Left colon (tissue), 2 donors: ENCODE measurements at places on chromosomes 1 and 21.

GRCh38 chr1:119032986-119033385, 44.8 kb upstream of the TBX15 start:
- no peak for DNase-seq

DNA sequence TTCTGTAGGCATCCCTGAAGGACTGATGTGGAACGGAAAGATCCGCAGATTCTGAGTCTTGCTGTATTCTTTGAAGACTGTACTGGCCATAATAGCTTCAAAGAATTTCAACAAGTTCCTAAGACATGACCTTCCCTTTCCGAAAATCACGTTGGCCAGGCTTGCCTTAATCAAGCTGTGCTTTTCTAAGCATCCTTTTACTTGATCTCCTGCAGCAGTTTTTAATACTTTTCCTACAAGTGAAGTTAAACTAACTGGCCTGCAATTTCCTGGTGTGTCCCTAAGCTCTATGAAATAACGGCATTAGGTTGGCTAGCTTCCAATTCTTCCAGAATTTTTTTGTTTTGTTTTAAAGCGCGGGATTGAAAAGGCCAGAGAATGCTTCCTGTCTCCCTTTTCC, 40.3 kb downstream of the SPAG17 start:
- DNase-seq: no peak

- no peak for DNase-seq
Observed at GRCh38 chr1:171258429-171258828, 10.1 kb downstream of the FMO1 start.

DNA sequence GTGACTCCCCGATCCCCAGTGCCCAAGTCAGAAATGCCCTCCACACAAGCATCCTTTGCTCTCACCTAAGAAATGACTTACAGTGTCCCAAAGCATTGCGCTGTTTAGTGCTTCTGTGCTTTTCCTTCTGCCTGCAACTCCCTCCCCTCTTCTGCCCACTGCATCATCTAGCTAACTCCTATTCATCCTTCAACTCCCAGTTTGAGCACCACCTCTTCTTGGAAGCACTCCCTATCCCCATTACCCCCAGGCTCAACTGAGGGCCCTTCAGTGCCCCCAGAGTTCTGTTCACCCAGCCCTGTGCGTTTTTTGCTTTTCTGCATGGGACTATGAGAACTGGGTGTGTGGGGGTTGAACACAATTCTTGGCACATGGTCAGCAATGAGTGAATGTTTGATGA, 10.0 kb downstream of the KCNQ4 start:
- DNase-seq: no peak

- no peak for DNase-seq
Observed at GRCh38 chr1:39671433-39671792, 494 bp downstream of the NT5C1A start.

- DNase-seq: no peak
Observed at GRCh38 chr1:177137814-177138213, 26.7 kb downstream of the ASTN1 start.

DNA sequence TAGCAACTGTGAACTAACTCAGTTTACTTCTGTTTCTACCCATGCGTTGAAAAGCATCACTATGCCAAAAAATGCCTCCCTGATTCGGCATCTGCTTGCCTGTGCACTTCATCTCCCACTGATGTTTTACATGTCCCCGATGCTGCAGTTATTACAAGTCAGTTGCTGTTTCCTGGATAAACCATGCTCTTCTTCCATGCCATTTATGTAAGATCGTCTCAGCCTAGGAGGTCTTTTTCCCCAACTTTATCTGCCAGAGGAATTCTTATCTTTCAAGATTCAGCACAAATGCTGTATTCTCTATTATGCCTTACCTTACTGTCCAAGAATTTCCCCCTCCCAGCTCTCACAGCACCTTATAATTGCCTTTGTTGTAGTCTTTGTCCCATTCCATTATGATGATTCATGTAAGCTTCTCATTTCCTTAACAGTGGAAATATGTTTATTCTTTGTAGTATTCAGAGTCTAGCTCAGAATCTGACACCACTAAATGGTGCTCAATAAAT, 30.0 kb downstream of the PRKACB start:
- no peak for DNase-seq

GRCh38 chr1:26218906-26219494, 15.0 kb upstream of the CEP85 start:
- peak; percentile 45 for DNase-seq

DNA sequence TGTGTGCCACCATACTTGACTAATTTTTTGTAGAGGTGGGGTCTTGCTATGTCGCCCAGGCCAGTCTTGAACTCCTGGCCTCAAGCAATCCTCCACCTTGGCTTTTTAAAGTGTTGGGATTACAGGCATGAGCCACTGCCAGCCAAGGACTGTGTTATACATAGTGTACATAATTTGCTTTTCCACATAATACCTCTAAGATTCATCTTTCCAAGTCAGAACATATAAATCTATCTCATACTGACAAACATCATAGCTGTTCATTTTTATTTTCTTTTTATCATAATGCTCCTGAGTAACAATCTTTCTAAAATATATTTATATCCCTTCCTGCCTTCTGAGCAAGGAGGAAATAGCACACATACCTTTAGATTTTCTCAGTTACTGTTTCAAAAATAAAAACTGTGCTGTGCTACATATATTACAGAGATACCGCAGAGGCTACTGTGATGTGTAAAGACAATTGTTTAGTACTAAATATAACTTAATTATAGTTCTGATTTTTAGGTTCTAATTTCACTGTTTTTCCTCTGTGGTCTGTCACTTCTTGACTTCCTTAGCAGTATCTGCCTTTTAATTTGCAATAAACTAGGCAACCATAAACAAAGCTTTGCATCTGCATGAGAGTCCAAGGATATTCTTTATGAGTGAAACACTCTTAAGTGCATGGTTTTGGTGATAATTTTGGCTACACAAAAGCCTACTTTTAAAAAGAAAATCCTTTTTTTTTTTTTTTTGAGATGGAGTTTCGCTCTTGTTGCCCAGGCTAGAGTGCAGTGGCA, 59.3 kb downstream of the EYA3 start:
- DNase-seq: no peak

GRCh38 chr1:236316437-236316836, 34.7 kb upstream of the ERO1B start:
- no peak for DNase-seq

DNA sequence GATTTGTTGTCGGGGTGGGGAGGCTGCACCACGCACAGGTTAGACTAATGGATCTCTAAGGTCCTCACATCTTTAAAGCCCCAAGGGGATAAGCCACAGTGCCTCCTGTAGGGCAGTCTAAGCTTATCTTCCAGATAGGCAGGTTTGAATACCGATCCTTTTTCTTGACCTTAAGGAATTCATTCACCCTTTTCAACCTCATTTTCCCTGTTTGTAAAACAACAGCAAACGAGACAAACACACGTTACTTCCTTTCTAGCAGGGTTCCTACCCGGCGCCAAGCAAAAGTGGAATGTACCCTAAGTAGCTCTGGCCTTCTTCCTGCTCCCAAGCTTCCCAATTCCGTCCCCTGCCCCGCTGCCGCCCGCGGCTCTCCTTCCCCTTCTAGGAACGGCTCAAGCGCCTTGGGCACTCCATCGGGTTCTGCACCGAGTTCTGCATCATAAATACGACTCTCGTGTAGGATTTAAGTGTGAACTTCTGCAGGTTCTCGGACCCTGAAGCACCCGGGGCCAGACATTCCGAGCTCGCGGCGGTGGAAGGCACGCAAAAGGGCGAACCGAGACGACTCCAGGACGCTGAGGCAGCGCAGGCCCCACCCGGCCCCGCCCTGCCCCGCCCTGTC, 548 bp upstream of the CDC20 start:
- peak; percentile 70 for DNase-seq

GRCh38 chr1:116326486-116326885, 46.6 kb upstream of the ATP1A1 start:
- no peak for DNase-seq

- DNase-seq: no peak
Observed at GRCh38 chr1:240965581-240966091, 353.7 kb upstream of the GREM2 start.

GRCh38 chr1:39305555-39305954, 101.1 kb downstream of the MACF1 start:
- no peak for DNase-seq

GRCh38 chr1:3814771-3815561, 18.7 kb upstream of the LRRC47 start:
- DNase-seq: no peak

DNA sequence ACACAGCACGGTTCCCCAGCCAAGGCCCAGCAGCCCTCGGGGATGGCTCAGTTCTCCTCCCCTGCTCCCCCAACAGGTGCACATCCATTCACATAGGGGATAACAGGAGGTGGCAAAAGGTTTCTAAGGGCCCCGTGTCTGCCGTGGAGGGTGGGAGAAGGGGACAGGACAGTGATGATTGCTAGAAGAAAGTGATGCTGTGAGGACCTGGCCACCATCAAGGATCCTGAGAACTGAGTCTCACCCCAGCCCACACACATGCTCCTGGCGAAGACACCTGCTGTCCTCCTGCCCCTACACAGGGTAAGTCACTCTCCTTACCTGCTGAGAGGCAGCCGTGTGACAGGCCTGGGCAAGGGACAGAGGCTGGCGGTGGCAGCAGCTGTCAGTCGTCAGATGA, 54.5 kb downstream of the GNG4 start:
- DNase-seq: no peak

- DNase-seq: peak; percentile 35
Observed at GRCh38 chr1:166947398-166948043, 27.8 kb downstream of the ILDR2 start.

DNA sequence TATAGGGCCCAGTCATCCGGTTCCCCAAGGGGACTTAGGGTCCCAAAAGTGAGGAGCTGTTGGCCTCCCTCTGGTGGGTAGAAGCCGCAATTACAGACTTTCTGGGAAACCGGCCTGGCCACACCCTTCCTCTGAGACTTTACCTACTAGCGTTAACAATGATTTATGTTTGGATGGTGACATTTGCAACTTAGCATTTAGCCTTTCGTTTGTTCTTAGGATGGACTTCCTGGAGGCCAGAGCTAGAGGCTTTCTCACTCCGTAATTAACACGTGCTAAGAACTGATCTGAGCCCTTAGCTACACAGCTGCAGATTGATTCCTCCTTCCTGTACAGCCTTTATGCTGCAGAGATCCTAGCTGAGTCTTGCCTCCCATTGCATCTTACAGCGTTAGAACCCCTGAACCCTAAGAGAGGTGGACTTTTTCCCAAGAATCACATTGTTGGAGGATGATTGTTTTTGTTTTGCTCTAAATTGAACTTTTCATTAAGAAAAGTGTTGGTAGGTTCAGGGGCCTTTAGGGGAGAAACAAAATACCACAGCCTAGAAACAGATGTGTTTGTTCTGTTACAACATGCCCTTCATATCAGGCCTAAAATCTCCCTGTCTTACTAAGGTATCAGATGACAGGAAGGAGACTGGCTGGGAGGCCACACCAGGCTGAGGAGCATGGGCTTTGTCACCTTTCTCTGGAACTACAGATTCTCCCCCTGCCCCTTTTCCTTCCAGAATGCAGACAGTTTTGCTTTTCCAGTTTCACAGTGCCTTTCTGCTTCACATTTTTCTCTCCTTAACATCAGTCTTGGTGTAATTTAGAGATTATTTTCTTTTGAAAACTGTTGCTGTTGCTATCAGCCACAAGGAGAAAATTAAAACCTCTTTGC, 1.9 kb downstream of the S100A11 start:
- peak; percentile 54 for DNase-seq

GRCh38 chr1:155003227-155003765, 694 bp downstream of the ZBTB7B start:
- DNase-seq: peak; percentile 59

GRCh38 chr1:100793659-100794058, 74.1 kb downstream of the VCAM1 start:
- DNase-seq: no peak

GRCh38 chr1:180353945-180354344, 123.9 kb downstream of the LHX4 start:
- DNase-seq: no peak

DNA sequence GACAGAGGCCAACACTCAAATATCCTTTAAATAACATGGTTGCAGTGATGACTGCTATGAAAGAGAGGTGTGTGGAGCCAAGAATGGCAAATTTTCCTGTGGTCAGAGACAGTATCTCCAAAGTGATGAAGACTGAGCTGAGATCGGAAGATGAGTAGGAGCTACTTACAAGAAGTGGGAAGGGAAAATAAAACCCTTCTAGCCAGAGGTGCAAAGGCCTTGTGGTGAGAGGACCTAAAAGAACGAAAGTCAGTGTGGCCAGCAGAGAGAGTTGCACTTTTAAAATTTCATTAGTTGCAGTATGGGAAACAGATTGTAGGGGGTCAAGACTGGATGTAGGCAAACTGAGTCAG, 17.8 kb downstream of the SLAMF7 start:
- no peak for DNase-seq

- no peak for DNase-seq
Observed at GRCh38 chr1:52229494-52229893, 87.6 kb downstream of the ZFYVE9 start.

DNA sequence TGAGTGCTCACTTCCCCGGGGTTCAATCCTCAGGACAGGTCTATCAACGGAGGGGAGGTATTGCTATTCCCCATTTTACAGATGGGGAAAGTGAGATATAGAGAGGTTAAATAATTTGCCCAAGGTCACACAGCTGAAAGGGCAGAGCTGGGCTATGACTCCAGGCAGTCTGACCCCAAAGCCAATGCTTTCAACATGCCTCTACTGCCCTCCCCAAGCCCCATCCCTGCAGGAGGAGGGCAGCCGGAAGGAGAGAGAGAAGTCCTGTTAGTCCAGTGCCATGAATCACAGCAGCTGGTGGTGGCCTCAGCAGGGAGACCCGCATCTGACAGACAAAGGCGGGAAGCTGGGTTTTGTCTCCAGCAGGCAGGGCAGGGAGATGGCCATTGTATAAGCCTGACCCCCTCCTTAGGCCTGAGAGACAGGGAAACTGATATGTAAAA, 20.0 kb upstream of the CLIC4 start:
- no peak for DNase-seq

DNA sequence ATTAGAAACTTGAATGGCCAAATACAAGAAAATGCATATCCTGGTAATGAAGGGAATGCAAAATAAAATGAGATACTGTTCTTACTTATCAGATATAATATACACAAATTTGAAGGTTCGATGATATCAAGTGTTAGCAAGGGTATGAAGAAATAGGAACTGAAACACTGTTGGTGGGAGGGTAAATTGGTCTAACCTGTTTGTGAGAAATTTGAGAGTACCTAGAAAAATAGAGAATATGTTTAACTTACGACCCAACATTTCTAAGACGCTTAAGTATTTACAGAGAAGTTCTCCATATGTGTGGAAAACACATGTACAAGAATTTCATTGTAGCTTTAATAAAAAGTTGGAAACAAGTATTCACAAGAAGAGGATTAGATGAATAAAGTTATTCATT, 25.9 kb downstream of the ATG4C start:
- DNase-seq: no peak

- peak; percentile 76 for DNase-seq
Observed at GRCh38 chr1:37945743-37946702, 830 bp downstream of the INPP5B start.
